ENCODE measurements at places on chromosomes 11 and 22. TPM values are rescaled to one million over a fixed set of nuclear protein-coding genes. Genes with fewer than 3 reads are reported as not detected.

LRRC4C gene
- total RNA-seq = under 0.01 TPM

GPHA2 gene
- total RNA-seq = not detected

CHRM1 gene
- not detected for total RNA-seq

VSTM5 gene
- 0.39 TPM for total RNA-seq

RASGRP2 gene
- total RNA-seq = not detected

TPBGL gene
- total RNA-seq = under 0.01 TPM

Data from placental epithelial cell (primary cell).